NCI-H446 (cell line): ENCODE measurements at places on chromosomes 11 and 22.

GRCh38 chr22:41826430-41827383 lies 6.2 kb upstream of the SREBF2 start:
- DNase-seq, result no peak

- DNase-seq, result no peak
These were observed 155.8 kb downstream of the DSCAML1 start for GRCh38 chr11:117641008-117641915.

- no peak for DNase-seq
These were observed 1.2 kb downstream of the SIK3 start for GRCh38 chr11:117097014-117097388.

- DNase-seq, result no peak
These were observed 125.6 kb downstream of the BCR start for GRCh38 chr22:23305922-23306374.

DNA sequence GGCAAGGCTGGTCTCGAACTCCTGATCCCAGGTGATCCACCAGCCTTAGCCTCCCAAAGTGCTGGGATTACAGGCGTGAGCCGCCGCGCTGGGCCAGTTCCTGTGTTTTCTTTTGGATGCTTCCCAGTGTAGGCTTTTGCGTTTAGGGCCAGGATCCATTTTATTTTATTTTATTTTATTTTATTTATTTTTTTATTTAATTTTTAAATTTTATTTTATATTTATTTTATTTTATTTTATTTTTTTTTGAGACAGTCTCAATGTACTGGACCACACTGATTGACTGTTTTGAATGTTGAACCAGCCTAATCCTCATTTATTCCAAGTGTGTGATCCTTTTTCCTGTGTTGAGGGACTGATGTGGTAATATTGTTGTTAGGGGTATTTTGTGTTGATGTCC lies 8.4 kb downstream of the EPS8L2 start:
- no peak for DNase-seq

GRCh38 chr22:45603619-45604018 lies 68.0 kb upstream of the ATXN10 start:
- DNase-seq, result no peak

GRCh38 chr11:122207505-122207904 lies 91.5 kb upstream of the BLID start:
- no peak for DNase-seq

- no peak for DNase-seq
These were observed 11.5 kb downstream of the CSNK1E start for GRCh38 chr22:38305471-38306448.

- no peak for DNase-seq
These were observed 71.8 kb downstream of the TTC28 start for GRCh38 chr22:28607795-28608194.

DNA sequence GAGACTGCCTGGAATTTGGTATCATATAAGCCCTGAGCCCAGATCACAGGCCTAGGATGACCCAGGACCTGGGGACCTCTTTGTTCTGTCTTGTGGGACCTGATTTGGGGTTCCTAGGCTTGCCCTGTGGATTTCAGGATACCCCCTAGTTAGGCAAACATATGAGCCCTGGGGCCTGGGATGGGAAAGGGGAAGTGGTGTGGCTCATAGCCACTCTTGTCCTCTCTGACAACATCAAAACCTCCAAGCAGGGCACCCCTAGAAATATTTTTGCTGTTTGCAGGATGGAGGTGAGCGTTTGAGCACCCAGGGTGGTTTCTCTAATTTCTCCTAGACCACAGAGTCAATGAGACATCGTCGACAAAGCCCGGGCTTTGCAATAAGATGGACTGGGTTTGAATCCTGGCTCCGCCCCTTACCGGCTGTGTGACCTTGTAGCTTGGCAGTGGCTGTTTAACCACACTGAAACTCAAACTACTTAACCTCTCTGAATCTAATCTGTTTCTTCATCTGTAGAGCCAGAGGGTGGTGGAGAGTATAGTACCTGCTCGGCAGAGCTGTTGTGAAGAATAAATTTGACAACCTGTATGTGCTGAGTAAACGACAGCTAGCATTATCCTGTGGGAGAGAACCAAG lies 5.3 kb upstream of the LRRC10B start:
- no peak for DNase-seq

DNA sequence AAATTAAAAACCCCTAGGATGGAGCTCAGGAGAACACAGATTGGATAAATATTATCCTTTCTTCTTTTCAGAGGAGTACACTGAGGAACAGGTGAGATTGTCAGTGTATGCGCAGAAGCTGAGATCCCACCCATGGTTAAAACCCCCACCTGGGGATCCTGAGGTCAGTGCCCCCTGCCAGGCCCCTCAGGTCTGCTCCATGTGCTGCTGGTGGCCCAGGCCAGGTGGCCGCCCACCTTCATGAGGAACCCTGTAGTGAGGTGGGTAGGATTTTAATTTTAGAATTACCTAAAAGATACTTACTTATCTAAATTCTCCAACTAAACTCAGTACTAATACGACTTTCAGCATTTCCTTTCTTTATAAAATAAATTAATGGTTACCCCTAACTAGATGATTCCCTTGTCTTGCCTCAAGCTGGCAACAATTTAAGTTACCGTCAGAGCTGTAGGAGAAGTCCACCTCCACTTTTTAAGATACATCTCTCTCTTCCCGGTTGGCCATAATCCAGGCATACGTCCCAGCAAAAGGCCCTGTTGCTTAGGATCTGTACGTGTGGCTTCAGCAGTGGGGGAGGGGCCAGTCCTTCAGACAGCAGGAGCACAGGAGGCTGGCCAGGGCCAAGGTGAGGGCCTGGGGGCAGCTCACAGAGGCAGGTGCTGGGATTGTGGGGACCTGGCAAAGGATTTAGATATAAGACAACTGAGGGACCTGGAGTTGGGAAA lies 61.5 kb upstream of the PITPNB start:
- DNase-seq, result no peak

DNA sequence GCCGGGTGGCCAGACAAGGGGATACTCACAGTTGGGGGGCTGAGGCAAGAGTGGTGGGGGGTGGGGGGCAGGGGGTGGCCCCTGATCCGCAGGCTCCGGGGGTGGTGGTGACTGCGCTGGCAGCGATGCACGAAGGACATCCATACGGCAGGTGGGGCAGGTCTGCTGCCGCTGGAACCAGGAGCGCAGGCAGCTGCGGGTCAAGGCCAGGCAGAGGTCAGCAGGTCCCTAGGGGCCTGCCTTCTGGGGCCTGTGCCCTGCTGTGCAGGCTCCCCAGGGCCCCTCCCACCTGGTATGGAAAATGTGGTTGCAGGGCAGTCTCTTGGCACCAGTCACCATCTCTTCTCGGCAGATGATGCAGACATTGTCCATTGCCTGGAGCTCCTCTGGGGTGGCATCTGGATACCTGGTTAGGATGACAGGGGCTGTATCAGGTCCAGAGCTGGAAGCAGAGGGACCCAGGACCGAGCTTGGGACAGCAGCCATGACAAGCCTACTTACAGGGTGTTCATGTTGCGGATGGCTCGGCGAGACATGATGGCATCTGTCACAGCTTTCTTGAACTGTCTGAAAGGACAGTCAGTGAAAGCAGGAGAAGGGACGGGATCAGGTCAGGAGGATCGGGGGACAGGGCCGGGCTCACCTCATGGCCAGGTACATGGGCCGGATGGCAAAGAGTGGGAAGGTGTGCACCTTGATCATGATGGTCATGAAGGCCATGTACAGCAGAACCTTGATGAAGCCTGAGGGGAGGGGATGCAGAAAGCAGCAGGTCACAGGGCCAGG lies 3.5 kb downstream of the SYVN1 start:
- DNase-seq, result no peak

- no peak for DNase-seq
These were observed 18.2 kb downstream of the MCAM start for GRCh38 chr11:119298726-119299125.

DNA sequence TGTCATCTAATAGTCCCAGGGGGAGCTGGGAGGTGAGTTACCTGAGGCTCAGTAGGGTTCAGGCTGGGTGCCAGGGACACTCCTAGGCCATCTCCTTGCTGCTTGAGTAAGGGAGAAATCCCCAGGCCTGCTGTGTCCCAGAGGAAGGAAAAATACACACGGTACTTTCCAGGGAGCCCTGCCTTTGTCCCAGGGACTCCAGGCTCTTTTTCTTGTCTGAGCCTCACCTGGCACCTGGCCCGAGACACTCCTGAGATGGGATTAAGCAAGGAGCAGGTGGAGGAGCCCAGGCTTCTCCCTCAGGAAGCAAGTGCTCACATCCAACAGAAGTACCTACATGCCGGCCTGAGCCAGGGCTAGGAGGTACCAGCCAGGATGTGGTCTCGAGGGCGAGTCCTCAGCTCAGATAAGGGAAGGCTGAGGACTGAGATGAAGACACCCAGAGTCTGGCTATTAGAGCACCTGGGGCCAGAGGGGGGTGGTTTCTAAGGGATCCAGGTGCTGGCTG lies 899 bp upstream of the KLHDC7B start:
- DNase-seq, result no peak

DNA sequence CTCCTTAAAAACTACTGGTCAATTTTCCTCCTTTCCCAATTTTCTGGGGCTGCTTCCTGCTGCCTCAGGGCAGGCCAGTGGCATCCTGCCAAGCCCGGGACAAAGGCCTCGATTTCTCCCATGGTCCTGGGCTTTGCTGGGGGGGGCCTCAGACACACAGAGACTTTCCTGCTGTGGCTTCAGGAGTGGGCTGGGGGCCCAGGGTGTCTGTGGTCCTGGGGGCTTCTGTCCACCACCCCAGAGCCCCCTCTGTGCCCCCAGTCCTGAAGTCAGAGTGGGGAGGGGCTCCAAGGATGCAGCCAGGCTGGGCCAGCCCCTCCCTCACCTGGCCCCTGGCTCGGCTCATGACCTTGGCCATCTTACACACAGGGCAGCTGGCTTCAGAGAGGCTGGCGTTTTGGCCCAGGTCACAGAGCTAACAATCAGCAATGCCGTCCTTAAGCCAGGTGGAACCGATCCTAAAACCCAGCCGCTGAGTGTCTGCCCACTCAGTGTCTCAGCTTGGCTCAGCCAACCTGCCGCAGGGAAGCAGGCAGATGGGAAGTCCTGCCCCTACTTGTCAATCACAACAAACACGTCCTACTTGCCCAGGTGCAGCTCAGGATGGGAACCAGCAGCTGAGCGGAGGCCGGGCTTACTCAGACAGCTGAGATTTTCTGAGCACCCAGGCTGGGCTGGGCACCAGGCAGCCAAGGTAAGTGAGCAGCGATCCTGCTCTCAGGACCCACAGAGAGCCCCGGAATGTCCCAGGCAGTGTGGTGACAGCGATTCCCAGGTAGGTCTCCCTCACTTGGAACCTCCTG lies 34.6 kb downstream of the OSBPL5 start:
- no peak for DNase-seq

- no peak for DNase-seq
These were observed 20.7 kb upstream of the NCF4 start for GRCh38 chr22:36840106-36840505.

GRCh38 chr11:35166369-35167360 lies 27.7 kb downstream of the CD44 start:
- DNase-seq, result no peak

DNA sequence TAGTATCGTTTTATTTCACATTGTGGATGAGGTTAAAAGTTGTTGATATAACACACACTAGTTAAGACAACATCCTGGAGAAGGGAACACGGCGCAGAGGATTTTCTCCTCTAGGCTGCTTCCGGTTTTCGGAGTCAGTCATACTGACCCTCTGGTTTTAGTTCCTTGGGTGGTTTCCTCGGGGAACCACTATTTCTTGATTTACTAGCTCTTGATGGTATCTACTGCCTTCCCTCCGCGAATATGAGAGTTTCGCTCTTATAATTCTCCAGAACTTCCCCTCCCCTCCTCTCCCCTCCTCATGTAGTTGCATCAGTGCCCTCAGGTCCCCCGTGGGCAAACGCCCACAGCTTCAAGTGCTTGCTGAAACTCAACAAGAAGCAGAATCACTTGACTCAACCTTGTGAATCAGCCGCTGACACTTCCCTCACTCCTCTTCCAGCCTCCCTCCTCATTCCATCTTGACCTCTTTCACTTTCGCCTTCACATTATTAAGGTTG lies 15.9 kb upstream of the APOBEC3A start:
- DNase-seq, result no peak

- DNase-seq, result no peak
These were observed 7.9 kb downstream of the CD82 start for GRCh38 chr11:44573333-44573732.

GRCh38 chr11:32448232-32448631 lies 12.9 kb upstream of the WT1 start:
- DNase-seq, result peak; percentile 23

GRCh38 chr22:44200451-44200850 lies 19.7 kb downstream of the PARVG start:
- no peak for DNase-seq

- DNase-seq, result peak; percentile 46
These were observed 878 bp downstream of the RRAS2 start for GRCh38 chr11:14357881-14358728.

DNA sequence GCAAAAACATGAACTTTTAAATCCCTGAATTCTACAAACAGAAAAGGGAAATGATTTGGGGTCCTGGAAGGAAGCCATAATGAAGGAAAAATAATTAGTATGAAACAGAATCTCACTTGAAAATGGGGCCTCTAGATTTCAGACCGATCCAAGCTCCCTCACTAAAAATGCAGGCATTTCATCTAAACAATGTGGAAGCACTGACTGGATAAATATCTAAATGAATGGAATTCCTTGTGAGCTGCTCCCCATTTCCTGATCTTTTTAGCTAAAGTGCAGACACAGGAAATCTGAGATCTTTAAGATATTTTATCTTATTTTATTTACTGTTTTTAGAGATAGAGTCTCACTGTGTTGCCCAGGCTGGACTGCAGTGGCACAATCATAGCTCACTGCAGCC lies 1255.8 kb downstream of the LRRC4C start:
- DNase-seq, result no peak
